ENCODE measurements at places on chromosomes 11 and 22.

DNA sequence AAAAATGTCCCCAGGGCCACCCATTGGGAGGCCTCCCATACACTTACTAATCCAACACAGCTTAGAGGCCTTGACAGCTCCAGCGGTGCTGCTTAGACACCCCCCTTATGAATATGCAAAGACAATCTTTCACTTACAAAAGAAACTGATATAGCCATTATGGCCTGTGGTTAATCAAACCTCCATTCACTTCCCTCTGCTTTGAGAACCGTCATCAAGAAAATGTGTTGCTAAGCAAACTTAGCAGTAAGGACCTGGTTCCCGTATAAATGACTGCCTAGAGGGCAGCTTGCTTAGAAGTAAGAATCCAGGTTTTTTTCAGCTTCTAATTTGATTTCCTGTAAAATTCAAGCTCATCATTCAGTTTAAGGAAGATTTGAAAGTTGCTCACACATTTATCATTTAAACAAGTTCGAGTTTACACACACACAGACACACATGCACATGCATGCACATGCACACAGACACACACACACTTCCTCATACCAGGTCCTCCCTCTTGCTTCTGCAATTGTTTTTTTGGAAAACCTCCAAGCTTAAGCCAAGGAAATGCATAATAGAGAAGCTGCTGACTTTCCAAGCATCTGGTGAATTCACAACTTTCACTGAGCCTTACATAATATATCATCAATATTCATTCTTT lies 137.7 kb upstream of the BLID start:
- DNase-seq, result no peak

DNA sequence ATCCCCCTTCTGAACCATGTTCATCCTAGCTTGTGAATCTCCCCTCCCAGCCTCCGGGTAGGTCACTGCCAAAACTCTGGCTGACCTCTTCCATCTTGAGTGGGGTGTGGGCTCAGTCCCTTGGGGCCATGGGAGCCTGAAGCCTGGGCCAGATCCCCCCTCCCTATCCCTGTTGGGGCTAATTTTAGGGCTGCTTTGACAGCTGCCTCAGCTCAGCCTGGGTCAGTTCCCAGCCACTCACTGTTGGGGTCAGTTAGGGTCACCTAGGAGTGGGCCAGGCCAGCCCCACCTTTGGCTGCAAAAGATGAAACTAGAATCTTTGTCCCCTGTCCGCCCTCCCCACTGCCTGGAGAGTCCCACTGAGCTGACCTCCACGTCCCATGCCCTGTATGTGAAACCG lies 29.8 kb upstream of the P2RY2 start:
- DNase-seq, result no peak

DNA sequence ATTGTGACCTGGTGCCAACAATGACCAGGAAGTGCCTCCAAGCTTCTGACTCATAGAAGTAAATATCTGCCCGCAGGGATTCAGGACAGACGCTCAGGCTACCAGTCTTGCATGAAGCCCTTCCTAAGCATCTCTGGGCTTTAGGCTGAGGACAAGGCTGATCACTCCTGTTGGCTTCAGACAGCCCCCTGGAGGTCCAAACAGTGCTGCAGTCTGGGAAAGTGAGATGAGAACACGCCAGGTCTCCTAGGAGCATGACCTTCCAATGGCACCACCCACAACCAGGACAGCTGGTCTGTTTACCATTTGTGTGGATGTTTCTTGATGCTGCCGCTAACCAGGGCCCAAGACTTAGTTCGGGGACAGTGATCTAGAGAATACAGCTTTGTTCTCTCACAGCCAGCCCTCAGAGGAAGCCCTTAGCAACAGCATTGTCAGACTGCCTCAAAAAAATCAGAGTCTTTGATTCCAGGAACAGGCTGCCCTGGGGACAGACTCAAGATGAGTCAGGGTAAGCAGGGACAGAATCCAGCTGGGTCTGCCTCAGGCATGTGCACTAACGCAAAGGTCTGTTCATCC lies 111.2 kb downstream of the ZNF280B start:
- peak; percentile 61 for DNase-seq

DNA sequence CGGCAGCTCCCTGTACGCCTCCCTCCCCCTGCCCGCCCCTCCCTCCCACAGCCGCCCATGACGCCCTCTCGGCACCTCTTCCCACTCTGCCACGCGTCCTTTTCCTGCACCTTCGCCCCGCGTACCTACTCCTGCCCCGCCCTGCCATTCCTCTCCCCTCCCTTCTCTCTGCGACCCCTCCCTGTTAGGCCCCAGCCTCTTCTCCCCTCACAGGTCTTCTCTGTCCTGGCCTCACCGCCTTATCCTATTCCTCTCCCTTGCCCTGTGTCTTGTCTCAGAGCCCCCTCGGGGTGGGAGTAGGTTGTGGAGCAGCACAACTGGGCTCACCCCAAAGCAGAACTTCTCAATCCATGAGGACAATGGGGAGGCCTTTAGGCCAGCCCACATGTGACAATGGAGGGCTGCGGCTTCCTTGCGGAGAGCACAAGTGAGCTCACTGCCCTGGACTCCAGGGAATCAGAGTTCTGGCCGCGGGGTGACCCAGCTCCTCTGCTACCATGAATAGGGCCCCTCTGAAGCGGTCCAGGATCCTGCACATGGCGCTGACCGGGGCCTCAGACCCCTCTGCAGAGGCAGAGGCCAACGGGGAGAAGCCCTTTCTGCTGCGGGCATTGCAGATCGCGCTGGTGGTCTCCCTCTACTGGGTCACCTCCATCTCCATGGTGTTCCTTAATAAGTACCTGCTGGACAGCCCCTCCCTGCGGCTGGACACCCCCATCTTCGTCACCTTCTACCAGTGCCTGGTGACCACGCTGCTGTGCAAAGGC lies 539 bp downstream of the SLC35C1 start:
- DNase-seq, result peak; percentile 30

GRCh38 chr11:78179459-78180071 lies 8.9 kb downstream of the KCTD21 start:
- no peak for DNase-seq

- no peak for DNase-seq
Observed at GRCh38 chr11:115912484-115912945, 408.3 kb upstream of the CADM1 start.

- DNase-seq, result no peak
Observed at GRCh38 chr11:126870021-126870420, 130.5 kb downstream of the KIRREL3 start.

DNA sequence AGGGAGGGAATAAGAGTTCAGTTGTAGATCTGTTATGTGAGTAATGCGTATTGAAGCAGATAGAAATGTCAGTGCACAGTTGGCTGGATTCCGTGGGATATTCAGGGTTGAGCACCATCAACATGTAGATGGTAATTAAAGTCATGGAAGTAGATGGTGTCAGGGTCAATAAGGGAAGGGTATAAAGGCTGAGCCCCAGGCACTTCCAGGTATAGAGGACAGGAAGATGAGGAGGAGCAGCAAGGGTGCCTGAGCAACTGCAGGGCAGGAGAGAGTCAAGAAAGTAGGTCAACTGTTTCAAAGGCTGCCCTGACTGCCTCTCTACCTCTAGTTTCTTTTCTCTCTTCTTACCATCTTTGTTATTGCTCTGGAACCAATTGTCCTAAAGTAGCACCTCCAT lies 85.9 kb downstream of the MICAL2 start:
- no peak for DNase-seq

DNA sequence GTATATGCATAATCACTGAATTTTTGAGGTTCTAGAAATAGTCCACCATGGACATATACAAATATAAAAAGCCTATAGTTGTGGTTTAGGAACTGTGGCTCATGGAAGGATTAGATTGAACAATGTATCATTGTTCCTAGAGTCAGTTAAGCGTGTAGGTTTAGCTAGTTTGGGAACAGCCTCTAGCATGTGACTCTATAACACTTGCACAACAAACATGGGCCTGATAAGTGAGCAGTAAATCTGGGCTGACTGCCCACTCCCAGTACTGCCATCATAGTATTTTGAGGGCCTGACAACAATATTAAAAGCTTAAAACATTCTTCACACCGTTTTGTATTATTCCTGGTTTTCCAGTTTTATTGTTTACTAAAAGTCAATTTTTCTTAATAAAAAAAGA lies 47.0 kb downstream of the YAP1 start:
- DNase-seq, result peak; percentile 95

GRCh38 chr11:74319139-74319816 lies 7.8 kb upstream of the P4HA3 start:
- DNase-seq, result peak; percentile 41

DNA sequence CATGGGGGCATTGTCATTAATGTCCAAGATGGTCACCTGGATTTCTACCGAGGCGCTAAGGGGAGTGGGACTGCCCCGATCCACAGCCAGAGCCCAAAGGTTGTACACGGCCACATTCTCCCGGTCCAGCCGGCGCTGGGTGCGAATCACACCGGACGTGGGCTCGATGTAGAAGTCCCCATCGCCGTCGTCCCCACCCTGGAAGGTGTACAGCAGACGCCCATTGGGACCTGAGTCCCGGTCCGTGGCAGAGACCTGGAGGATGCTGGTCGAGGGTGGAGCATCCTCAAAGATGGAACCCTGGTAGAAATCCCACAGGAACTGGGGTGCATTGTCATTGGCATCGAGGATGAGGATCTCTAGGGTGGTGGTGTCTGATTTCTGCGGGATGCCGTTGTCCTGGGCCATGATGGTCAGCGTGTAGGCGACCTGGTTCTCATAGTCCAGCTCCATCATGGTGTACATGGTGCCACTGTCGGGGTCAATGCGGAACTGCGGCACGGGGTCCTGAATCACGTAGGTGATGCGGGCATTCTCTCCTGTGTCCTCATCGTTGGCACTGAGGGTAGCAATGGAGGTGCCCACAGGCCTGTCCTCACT lies 3.1 kb downstream of the CELSR1 start:
- DNase-seq, result no peak

- no peak for DNase-seq
Observed at GRCh38 chr22:30170129-30170528, 76.4 kb downstream of the LIF start.

GRCh38 chr22:30390974-30391691 lies 3.9 kb upstream of the RNF215 start:
- peak; percentile 68 for DNase-seq

DNA sequence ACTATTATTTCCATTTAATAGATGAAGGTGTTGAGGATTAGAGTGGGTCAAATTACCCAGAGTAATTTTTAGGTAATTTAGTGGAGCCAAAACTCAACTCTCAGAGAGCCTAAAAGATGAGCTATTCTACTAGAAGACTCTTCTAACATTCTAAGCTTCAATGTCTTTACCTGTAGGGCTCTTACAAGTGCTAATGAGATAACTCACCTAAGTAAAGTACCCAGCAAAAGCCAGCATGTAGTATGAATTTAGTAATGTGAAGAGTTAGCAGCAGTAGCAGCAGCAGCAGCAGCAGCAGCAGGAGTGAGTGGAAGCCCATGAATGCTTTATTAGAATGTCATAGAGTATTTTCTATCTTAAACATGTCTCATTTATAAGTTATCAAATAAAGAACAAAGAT lies 1239.2 kb downstream of the FAM181B start:
- no peak for DNase-seq

- no peak for DNase-seq
Observed at GRCh38 chr11:95996621-95997235, 72.8 kb upstream of the MTMR2 start.

DNA sequence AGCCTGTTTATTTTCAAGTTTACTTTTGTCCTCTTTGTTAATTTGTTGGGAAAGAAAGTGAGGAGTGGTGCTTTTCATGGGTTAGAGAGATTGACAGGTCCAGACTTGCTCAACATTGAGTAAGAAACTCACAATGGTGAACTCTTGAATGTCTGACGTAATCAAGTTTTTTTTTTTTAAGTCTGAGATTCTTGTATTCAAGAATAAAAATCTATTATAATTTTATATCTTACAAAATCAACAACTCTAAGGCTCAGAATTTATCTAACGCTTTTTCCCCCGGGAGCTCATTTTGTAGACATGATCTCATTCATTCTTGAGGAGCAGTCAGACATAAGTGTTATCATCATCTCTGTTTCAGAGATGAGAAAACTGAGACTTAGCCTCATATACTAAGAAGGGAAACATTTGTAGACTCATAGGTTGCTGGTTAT lies 39.1 kb upstream of the SPTBN2 start:
- DNase-seq, result no peak

DNA sequence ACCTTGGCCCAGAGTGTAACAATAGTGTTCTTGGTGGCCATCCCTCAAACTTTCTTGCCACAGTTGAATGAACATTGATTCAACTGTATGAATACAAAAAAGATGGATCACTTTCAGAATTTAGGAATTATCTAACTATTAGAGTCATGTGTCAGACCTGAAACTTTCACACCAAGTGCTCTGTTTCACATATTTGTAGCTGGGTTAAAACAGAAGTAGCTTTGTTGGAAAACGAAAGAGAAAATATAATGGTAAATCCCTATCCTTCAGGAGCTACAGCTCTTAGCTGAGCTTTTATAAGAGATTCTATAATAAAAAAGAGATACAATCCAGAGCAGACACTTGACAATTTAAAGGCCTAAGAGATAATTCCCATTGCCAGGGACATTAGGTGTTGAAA lies 719.3 kb downstream of the JRKL start:
- no peak for DNase-seq

DNA sequence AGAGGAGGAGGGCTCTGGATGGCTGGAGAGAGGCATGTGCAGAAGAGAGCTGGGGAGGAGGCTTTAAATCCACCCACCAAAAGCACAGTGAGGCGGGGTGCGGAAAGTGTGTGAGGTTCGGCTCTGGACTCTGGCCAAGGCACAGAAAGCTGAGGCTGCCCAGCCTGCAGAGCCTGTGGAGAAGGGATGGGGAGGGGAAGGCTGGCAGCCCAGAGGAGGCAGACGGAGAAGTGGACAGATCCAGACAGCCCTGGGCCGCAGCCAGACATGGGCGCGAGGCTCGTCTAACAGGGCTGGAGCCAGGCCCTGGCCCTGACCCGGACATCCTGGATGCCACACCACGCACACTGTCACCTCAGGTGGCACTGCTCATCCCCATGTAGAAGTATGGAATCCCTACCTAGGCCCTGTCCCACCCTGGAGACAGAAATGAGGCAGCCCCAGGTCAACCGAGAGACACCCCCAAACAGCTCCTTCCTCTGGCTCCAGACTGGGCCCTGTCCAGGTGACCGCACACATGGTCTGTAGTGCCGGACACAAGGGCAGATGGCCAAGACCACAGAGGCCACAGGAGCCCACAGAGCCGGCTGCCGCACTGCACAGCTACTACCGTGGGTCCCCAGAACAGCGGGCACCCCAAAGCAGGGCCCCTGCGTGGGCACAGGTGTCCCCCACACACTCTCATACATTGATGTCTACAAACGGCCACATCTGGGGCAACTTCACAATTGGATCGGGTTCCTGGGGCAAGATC lies 16.6 kb upstream of the MOB2 start:
- DNase-seq, result no peak

Measured in SK-MEL-5 (cell line).